ENCODE measurements at places on chromosomes 2 and 18.

GRCh38 chr2:168641636-168642035, 160.8 kb upstream of the NOSTRIN start:
- no peak for DNase-seq

DNA sequence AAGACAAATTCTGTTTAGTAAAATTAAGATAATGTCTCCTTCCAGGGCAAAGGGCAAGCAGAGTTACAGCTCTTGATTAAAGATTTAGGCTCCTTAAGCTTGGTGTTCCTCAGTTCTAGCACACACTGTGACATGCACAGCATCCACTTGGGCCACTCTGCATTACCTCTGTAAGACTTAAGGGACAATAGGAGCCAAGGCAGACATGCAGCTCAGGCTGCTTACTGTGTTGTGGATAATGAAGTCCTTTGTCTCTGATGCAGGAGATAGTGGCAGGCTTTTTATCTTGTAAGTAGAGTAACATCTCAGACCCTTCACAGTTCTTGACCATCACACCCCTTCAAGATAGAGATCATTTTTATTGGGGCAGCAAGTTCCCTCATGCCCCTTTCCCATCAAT, 31.2 kb downstream of the RBM45 start:
- no peak for DNase-seq

DNA sequence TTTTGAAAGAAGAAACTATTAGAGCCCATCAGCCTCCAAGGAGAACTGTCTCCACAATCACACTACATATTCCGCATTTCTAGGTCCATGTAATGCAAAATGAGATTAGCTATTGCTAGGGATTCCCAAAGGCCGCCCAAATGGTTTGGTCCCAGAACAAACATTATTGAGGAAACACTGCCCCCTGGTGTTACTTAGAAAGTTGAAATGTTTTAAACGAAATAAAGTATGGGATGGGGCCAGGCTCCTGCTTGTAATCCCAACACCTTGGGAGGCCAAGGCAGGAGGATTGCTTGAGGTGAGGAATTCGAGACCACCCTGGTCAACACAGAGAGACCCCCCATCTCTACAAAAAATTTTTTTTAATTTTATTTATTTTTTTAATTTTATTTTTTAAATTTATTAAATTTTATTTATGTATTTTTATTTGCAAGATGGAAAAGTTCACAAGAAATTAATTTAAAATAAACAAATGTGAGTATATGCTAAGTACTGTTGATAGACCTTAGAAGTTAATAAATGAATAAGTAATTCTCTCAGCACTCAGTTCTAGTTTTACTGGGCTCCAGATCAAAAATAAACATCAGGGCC, 5.5 kb downstream of the NHEJ1 start:
- peak; percentile 74 for DNase-seq

DNA sequence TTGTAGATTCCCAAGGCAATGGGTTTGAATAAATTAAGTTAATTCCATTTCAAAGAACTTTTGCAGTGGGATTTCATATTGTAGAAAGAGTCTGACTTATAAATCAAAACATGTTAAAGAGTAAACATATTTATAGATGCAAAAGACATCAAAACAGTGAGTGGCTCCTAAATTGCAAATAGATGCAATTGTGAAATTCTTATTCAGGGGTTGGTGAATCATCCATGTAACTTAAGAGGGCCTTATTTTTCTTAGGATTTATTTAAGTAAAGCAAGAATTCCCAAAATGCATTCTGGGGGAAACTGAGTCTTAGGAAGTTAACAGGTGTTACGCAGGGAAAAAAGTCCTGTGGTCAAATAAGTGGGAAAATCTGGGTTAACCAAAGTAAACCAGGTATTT, 11.3 kb downstream of the TANC1 start:
- DNase-seq, result no peak

GRCh38 chr2:224369028-224369632, 32.8 kb downstream of the FAM124B start:
- peak; percentile 58 for DNase-seq

- no peak for DNase-seq
These were observed 295.9 kb upstream of the LINC00305 start for GRCh38 chr18:64444819-64445218.

DNA sequence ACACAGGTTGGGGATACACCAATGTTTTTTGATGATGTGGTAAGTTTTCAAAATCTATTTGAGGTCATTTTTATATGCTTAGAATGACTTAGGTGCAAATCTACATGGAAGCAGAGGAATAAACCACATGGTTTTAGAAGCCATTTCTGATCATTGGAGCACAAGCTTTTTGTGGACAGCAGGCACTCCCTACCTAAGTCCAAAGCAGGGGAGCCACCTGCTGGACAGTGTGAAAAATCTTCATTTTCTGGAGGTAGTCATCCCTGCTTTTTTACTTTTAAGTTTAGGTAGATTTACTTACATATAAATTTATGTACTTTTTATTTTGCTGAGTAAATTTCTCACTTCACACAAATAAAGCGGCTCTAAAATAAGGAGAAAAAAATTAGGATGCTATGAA, 323.2 kb downstream of the PLCL1 start:
- DNase-seq, result peak; percentile 4

GRCh38 chr2:223599640-223600380, 2.4 kb downstream of the SCG2 start:
- no peak for DNase-seq

DNA sequence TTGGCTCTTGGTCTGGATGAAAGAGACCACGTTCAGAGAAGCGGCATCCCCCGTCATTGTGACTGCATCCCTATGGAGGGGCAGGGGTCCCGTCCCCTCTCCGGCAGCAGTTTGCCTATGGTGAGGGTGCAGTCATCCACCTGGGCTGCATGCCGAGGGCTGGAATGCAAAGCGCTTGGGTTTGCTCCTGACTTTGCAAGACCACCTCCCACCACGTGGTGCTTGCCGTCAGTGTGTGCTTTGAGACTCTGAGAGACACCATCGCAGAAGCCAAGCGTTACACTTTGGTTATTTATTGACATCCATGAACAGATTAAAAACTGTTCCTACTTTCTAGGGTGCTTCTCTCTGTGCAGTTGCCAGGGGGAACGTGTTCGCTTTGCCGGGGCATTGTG, 59.5 kb downstream of the SH3RF3 start:
- DNase-seq, result no peak

DNA sequence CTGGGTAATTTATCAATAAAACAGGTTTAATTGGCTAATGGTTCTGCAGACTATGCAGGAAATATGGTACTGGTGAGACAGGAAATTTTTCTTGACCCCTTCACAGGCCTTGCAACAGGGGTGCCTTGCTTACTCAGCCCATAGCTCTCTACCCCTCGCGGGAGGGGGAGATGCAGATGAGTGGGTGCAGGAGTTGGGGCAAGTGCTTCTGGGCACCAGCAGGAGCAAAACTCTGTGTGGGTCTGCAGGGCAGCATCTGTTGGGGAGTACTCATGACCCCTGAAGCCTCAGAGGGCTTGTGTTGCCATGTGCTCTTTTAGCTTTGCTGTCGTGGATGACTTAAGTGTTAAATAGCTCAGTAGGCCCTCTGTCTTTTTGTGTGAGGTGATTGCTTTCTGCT, 48.6 kb downstream of the GULP1 start:
- DNase-seq, result no peak

DNA sequence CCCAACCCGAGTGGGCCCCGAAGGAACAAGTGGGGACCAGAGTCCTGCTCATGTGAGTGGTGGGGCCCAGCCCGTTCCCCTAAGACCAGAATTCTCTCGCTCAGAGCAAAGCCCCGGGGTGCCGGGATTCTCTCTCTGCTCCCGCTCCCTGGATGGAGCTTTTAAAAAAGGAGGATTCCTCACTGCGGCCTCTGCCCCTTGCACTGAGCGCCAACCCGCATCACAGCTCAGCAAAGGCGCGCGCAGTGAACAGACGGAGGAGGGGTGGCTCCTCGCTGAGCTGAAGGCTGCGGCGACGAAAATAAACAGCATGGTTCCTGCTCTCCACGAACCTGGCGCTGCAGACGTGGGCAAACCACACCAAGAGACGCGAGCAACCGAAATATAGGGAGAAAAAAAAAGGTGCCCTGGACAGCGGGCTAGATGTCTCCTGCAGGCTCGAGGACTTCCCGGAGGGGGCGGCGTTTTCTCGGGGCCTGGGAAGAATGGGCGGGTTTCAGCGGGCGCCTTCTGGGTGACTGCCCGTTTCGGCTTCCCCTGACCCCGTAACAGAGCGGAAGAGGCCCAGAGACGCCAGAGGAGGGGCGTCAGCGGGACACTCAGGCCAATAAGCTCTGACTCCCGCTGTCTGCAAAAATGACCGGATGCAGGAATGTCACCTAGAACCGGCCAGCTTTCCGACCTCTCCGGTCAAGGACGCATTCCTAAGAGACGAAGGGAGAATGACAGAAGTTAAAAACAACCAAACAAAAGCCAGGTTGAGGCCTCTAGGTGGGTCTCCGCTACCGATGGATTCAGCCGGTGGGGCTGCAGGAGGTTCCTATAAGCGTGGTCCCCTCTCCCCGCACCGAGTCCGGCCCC, 819 bp upstream of the KLF11 start:
- DNase-seq, result peak; percentile 66

Measured in B cell (primary cell).